ENCODE measurements at places on chromosomes 5 and 9. TPM values are rescaled to one million over a fixed set of nuclear protein-coding genes. Genes with fewer than 3 reads are reported as not detected.

- DNase-seq: no peak
These were observed 46.0 kb downstream of the VAV2 start for GRCh38 chr9:133945977-133946753.

- DNase-seq: no peak
These were observed 100.8 kb upstream of the RANBP3L start for GRCh38 chr5:36402512-36402906.

The SLCO6A1 gene
- total RNA-seq: not detected

GRCh38 chr5:138978080-138978479 is 102.9 kb upstream of the LRRTM2 start:
- no peak for DNase-seq

The CARD9 gene
- 16.8 TPM for total RNA-seq

- no peak for DNase-seq
These were observed 45.4 kb downstream of the PTTG1 start for GRCh38 chr5:160466889-160467554.

The CDH9 gene
- total RNA-seq: not detected

GRCh38 chr9:35510383-35510753 is 20.5 kb downstream of the RUSC2 start:
- DNase-seq: no peak

The TMEM174 gene
- total RNA-seq: not detected

The ARL15 gene
- total RNA-seq: 6.7 TPM

The FAM151B gene
- total RNA-seq: 4.1 TPM
